ENCODE measurements at places on chromosomes 13 and 19.

- no peak for DNase-seq
These were observed 47.4 kb downstream of the COG3 start for GRCh38 chr13:45512098-45512496.

- no peak for DNase-seq
These were observed 96.3 kb upstream of the C1QTNF9B start for GRCh38 chr13:23993680-23993985.

- no peak for DNase-seq
These were observed 1.8 kb downstream of the CCDC122 start for GRCh38 chr13:43877766-43878165.

- peak; percentile 46 for DNase-seq
These were observed 9.2 kb downstream of the PGPEP1 start for GRCh38 chr19:18349524-18350128.

DNA sequence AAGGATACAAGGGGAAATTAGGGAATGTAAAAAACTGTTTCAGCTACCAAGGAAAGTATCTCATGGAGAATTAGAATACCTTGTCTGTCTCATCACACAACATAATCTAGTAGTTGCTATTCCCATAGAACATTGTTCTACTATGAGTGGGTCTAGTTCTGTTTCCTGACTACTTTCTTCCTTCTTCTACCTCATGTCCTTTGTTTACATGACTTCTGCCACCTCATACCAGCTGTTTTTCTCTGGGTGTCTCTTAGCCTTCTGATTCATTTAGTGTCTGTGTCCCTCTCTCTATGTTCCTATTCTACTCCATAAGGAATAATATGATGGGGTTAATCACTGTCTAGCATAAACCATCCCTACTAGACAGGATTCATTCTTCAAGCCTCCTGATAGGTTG, 887.3 kb downstream of the DIAPH3 start:
- DNase-seq: no peak

DNA sequence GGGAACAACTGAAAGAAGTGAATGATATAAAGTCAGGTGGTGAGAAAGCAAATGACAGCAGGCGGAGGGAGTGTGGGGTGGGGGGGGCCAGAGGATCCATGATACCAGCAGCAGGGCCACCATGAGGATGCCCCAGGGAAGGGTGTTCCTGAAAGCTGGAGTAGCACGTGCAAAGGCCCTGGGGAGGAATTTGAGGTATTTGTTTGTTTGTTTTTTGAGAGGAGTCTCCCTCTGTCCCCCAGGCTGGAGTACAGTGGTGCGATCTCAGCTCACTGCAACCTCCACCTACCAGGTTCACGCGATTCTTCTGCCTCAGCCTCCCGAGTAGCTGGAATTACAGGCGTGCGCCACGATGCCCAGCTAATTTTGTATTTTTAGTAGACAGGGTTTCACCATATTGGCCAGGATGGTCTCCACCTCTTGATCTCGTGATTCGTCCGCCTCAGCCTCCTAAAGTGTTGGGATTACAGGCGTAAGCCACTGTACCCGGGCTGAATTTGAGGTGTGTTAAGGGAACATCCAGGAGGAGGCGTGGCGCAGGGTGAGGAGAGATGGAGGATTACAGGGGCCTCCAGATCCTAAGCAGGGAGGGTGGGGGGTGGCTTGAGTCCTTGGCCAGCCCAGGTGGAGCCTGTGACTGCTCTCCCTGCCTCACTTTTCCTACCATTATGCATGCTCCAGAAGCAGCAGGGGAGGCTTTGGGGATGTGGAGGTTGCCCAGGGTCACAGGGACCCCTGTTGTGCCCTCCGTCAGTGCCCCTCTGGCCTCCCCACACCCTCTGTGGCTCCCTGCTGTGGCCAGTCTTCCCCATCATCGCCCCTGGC, 12.4 kb upstream of the JUND start:
- no peak for DNase-seq
